CD4-positive, alpha-beta T cell treated with Interferon alpha-2 for 1 hour (primary cell): ENCODE measurements at places on chromosomes 7 and 10.

GRCh38 chr10:62992145-62992721, 140.9 kb upstream of the NRBF2 start:
- no peak for DNase-seq

DNA sequence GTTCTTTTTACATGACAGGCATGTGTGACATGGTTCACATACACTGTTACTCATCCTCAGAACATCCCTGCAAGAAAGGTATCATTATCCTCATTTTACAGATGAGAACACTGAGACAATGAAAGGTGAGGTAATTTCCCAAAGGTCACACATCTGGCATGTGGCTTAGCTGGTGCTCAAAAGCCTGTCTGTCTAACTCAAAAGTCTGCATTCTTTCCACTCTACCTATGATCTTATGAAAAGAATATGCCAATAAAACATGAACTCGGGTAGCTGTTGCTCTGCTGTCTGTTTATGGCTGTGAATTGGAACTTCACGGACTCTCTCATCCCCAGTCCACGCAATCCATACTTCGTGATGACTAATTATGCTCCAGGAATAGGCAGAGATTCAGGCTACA, 79.0 kb upstream of the ODAD2 start:
- DNase-seq: no peak

GRCh38 chr10:33229252-33229948, 105.1 kb downstream of the NRP1 start:
- DNase-seq: no peak

GRCh38 chr10:70137927-70138883, 5.6 kb upstream of the AIFM2 start:
- no peak for DNase-seq
